Body of pancreas (tissue), 4 donors: ENCODE measurements at places on chromosomes 1 and 21. TPM values are rescaled to one million over a fixed set of nuclear protein-coding genes. Genes with fewer than 3 reads are reported as not detected.

TNFAIP8L2 gene
- 0.99 TPM for total RNA-seq

QSOX1 gene
- 192 TPM for total RNA-seq

LCE3D gene
- total RNA-seq, result not detected

TFF3 gene
- total RNA-seq, result 16.3 TPM

FMO3 gene
- 2.6 TPM for total RNA-seq

- no peak overlapping the region for H3K4me3 ChIP-seq
- no peaks in the 10 kb centered on the region for H3K27me3 ChIP-seq
- peaks cover 28% of the 10 kb centered on the region for H3K36me3 ChIP-seq
- DNase-seq, result no peak
These were observed 16.2 kb upstream of the MYBPHL start for GRCh38 chr1:109322974-109323373.

DNA sequence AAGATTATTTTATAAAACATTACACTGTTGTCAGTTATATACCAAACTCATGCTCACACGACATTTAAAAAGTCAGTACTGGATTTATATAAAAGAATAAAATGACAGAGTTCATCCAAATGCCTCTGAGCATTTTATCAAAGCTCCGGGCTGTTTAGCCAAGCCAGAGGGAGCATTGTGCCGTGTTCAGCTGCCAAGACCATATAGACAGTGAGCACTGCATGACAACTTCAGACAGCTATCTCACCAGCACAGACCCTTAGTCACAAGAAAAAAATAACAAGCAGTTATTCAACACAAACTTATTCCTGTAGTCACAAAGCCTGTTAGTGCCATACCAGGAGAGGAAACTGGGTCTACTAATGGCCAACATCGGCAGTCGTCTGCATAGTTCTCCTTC is 88.0 kb upstream of the PBX1 start:
- H3K27me3 ChIP-seq, result no peaks in the 10 kb centered on the region
- peaks cover 6% of the 10 kb centered on the region for H3K4me1 ChIP-seq
- no peak overlapping the region for H3K4me3 ChIP-seq
- no peak overlapping the region for H3K27ac ChIP-seq
- no peak for DNase-seq

DNA sequence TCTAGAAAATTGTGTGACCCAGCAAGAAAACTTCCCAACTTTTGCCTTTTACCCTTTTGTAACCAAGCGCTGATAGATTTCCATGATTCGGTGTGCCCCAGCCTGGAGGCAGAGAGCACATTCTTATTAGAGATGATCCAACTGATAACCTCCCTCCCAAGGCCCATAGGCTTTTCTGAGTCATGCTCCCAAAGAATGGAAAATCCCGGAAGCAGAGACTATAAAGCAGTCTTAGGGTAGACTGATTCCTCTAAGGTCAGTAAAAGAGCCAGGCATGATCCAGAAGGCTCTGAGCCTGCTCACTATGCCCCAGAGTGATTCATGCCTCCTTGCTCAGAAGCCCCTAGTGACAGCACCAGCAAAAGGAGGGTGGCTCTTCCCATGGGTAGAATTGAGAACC is 4.3 kb downstream of the CAMK1G start:
- no peak for DNase-seq
- no peaks in the 10 kb centered on the region for H3K36me3 ChIP-seq
- peaks cover 8% of the 10 kb centered on the region for H3K4me1 ChIP-seq
- H3K4me3 ChIP-seq, result no peak overlapping the region

DNA sequence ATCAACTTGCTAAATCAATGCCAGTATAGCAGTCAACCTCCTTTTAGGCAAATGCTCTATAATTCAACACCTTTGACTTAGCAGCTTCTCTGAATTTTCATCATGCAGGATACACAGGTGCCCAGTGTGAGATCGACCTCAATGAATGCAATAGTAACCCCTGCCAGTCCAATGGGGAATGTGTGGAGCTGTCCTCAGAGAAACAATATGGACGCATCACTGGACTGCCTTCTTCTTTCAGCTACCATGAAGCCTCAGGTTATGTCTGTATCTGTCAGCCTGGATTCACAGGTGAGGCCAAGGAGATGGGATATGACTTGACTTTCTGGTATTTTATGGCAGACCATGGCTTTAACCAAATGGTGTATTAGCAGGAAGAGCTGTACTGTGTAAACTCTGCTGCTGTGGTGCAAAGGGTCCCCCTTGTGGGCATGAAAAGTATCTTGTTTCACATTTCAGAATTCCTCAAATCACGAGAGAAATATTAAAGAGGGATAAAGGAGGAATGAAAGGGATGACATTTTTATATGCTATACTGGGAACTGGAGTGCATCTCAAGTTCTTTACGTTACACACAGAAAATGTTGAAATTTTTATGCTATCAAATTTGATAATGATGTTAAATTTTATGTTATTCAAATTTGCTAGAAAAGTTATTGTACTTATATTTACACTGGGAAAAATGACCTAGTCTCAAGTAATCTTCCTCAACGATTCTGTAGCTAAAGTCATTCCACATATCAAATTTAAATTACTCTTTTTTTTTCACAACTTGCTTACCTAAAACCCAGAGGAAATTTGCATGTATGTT is 88.9 kb downstream of the CRB1 start:
- no peak overlapping the region for H3K27ac ChIP-seq
- H3K36me3 ChIP-seq, result no peaks in the 10 kb centered on the region
- H3K4me3 ChIP-seq, result no peak overlapping the region
- DNase-seq, result peak; percentile 44
- H3K27me3 ChIP-seq, result no peaks in the 10 kb centered on the region

DNA sequence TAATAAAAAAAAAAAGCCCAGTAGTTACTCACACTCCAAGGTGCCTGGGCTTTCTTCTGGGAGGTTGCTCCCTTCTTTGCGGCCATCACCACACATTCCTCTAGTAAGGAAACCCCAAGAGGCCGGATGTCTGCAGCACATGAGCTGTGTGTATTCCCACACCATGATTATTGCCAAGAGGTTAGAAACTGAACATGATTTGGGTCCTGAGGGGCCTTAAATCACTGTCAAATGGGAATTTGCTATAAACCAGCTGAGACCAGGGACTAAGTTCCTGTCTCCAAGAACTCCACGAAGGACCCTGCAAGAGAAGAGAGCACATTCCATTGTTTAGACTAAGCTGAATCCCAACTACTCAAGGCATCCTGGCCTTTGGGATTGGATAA is 85.3 kb upstream of the SSX2IP start:
- H3K4me1 ChIP-seq, result no peaks in the 10 kb centered on the region
- no peak overlapping the region for H3K27ac ChIP-seq
- H3K36me3 ChIP-seq, result no peaks in the 10 kb centered on the region
- no peaks in the 10 kb centered on the region for H3K27me3 ChIP-seq
- no peak for DNase-seq
- no peak overlapping the region for H3K4me3 ChIP-seq

DNA sequence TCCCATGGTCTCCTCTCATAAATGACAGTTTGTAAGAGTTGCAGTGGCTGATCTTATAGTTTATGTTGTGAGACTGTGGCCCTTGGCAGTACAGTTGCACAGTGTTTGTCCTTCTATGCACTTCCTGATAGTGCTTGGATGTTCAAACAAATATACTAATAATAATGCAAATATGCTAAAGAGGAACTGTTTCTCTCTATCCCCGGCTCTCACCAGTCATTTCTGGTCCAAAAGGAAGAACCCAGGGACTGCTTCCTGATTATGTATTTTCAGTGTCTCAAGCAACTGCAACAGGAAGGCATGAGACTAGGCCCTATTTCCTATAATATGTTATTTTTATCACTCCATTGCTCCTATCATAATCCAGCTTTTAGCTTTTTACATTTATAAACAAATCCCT is 17.0 kb upstream of the SUCO start:
- no peak overlapping the region for H3K27ac ChIP-seq
- peak; percentile 20 for DNase-seq
- no peaks in the 10 kb centered on the region for H3K36me3 ChIP-seq
- no peak overlapping the region for H3K4me3 ChIP-seq

DNA sequence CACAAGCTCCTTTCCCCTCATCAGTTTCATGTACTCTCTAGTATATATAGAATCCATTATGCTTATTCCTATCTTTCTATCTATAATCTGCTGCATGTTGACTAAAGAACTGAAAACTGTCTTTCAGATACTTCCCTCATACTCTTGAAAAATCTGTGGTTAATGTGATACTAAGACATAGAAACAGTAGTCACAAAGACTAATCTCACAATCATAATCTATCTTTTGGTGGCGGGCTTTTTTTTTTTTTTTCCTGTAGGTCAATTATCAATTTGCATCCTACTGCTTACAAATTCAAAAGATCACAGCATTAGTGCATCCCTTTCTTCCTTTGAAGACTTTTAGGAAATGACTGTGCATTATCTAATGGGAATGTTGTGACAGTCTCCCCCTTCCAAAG is 4.7 kb downstream of the UBR4 start:
- no peak for DNase-seq
- H3K4me1 ChIP-seq, result peaks cover 59% of the 10 kb centered on the region
- no peaks in the 10 kb centered on the region for H3K27me3 ChIP-seq
- no peaks in the 10 kb centered on the region for H3K36me3 ChIP-seq
- no peak overlapping the region for H3K4me3 ChIP-seq

DNA sequence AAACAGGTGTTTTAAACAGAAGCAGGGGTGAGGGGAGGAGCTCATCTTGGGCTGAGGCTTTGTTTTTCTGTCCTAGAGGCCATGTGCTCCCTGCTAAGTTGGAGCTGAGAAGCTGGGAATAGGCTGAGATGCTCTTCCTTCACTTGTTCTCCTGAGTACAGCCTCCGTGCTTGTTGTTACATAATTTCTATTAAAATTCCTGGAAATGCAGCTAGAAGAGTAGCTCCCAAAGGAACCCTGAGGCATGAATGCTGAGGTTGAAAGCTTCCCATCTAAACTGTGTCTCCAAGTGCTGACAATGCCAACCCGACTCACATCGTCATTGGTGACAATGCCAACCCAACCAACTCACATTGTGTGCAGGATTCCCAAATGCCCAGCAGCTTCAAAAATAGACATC is 12.6 kb upstream of the ITPKB start:
- H3K4me1 ChIP-seq, result no peaks in the 10 kb centered on the region
- H3K4me3 ChIP-seq, result no peak overlapping the region
- no peak for DNase-seq
- no peaks in the 10 kb centered on the region for H3K27me3 ChIP-seq
- no peak overlapping the region for H3K27ac ChIP-seq

DNA sequence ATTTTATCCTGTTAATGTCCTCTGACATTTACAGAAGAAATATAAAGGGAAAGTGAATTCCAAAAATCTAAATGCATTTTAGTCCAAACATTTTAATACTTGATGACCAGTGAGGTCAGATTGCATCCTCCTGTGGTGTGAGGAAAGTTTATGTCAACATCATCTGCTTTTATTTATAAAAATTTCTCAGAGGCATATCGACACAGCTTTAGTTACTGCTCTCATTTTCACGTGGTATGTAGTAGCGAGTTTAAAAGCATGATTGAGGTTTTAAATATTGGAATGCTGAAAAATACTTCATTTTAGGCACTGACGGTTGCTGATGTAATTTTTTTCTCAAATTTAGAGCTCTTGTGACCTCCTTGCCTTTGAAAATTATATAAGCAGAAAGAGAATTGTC is 234.8 kb downstream of the HMCN1 start:
- H3K27me3 ChIP-seq, result no peaks in the 10 kb centered on the region
- no peaks in the 10 kb centered on the region for H3K36me3 ChIP-seq
- no peak overlapping the region for H3K4me3 ChIP-seq
- no peak for DNase-seq
- H3K4me1 ChIP-seq, result no peaks in the 10 kb centered on the region

DNA sequence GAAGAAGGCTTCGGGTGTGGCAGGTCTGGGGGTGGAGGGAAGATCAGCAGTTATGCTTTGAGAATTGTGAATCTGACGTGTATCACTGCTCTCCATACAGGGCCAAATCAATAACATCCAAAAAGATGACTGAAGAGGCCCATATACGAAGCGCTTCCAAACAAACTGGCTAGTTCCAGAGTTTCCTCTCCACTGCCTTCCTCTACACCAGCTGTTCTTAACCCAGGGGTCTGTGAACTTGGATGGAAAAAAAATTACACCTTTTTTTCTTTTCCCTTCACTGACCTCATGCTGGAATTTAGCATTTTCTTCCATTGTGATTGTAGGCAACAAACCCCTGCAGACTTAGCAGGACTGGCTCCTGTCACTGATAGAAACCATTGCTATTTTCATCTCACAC is 77.1 kb upstream of the NBL1 start:
- no peaks in the 10 kb centered on the region for H3K36me3 ChIP-seq
- H3K27ac ChIP-seq, result no peak overlapping the region
- H3K4me3 ChIP-seq, result no peak overlapping the region
- no peaks in the 10 kb centered on the region for H3K4me1 ChIP-seq
- no peaks in the 10 kb centered on the region for H3K27me3 ChIP-seq

DNA sequence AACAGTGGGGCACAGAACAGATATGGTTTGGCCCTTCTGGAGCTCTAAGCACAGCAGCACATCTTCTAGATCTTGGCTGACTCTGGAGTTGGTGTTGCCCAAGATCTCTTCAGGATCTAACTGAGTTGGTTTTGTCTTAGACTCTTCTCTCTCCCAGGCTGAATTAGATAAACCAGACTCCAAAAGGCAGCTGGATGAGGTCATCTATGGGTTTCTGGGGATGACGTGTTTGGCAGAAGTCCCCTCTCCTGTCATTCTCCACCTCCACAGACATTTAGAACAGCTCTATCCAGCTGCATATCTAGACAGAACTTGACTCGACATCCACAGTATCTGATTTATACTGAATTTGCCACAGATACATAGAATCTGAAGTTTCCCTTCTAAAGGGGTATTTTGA is 75.3 kb downstream of the ST6GALNAC5 start:
- DNase-seq, result no peak
- H3K4me3 ChIP-seq, result no peak overlapping the region
- H3K4me1 ChIP-seq, result no peaks in the 10 kb centered on the region
- no peaks in the 10 kb centered on the region for H3K36me3 ChIP-seq
- H3K27ac ChIP-seq, result no peak overlapping the region
- H3K27me3 ChIP-seq, result no peaks in the 10 kb centered on the region

DNA sequence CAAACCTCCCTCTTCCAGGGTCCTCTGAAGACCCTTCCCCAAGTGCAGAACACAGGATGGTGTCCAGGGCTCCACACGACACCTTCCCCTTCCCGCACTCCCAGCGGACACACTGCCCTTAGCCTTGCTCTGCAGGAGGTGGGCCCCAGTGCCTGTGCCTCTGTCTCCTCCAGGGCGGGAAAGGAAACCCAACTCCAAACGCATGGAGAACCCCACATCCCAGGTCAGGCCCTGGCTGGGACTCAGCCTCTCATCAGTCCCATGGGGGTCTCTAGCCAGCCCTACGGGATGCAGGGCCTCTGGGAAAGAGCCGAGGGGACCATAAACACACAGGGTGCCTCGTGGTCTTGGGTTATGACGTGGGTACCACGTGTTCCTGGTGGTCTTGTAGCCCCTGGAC is 5.6 kb upstream of the SMYD3 start:
- DNase-seq, result no peak
- H3K27ac ChIP-seq, result no peak overlapping the region
- no peaks in the 10 kb centered on the region for H3K36me3 ChIP-seq
- peaks cover 2% of the 10 kb centered on the region for H3K4me1 ChIP-seq
- H3K27me3 ChIP-seq, result no peaks in the 10 kb centered on the region
- H3K4me3 ChIP-seq, result no peak overlapping the region

DNA sequence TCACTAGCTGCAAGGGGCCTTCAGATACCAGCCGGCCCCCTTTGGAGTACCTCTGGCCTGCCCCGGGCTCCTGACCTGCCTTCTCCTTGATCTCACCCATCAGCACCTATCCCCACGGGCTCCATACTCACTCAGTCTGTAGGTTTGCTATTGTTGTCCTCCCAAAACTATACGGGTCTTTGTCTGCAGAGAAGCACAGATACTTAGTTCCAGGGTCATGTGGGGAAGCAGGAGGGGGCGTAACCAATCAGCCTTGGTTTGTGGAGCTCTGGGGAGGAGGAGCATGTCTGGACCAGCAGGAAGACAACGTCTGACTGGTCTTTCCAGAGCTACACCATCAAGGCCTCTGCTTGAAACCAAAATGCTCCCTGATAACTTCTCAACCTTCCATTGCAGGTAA is 15.2 kb downstream of the TMEM63A start:
- H3K27me3 ChIP-seq, result no peaks in the 10 kb centered on the region
- peaks cover 10% of the 10 kb centered on the region for H3K36me3 ChIP-seq
- H3K4me1 ChIP-seq, result peaks cover 17% of the 10 kb centered on the region
- no peak overlapping the region for H3K4me3 ChIP-seq
- no peak for DNase-seq
